Prostate gland (tissue), 2 donors: ENCODE measurements at places on chromosomes 2 and 18. TPM values are rescaled to one million over a fixed set of nuclear protein-coding genes. Genes with fewer than 3 reads are reported as not detected.
A peak's percentile ranks its signal among the peaks of the same experiment; 100 is the strongest.

The TMEM247 gene
- 2.6 TPM for total RNA-seq

The SOX11 gene
- not detected for total RNA-seq

The CDH7 gene
- total RNA-seq, result 1.0 TPM

The ABCB11 gene
- 1.2 TPM for total RNA-seq

The SLC16A14 gene
- total RNA-seq, result 3.2 TPM

The CACNB4 gene
- 40.6 TPM for total RNA-seq

DNA sequence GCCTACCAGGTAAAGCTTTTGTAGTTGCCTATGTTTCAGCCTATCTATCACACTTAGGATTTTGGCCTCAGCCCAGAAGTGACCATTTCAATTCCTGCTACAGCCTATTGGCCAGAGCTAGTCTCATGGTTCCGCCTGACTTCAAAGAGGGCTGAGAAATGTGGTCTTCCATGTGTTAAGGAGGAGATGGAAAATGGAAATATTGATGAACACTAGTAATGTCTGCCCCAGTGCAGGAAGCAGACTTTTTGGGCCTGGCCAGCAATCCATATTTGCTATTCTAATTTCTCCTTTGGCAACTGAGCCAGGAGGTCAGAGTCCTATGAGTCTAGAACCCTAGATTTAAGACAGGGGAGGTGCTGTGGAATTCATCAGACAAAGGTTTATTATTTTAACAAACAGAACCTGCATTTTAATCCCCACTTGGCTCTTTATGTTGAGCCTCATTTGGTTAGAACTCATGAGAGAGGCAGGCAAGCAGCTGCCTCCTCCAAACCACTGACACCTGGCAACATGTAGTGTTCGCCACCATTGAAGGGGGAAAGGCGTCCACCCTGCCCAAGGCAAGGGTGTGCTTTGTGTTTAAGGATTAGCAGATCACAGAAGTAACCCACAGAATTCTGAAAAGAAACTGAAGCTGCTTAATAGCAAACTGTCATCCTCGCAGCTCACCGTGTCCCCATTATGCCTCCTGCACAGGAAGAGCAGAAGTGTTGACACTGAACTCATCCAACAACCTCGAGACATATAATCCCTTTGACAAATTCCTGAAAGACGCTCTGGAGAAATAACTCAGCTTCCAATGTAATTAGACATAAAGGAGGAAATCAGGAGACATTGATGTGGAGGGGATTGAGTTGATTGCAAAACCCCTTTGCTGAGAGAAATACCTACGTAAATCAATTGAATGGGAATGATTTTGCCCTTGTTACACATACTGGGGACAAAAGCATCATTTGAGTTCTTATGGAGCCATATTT, 47.7 kb upstream of the SCG2 start:
- no peak for DNase-seq

GRCh38 chr2:124264551-124265091, 239.5 kb downstream of the CNTNAP5 start:
- no peak for DNase-seq

- no peak for DNase-seq
Measured at GRCh38 chr2:72014831-72015230, 132.8 kb downstream of the CYP26B1 start.

DNA sequence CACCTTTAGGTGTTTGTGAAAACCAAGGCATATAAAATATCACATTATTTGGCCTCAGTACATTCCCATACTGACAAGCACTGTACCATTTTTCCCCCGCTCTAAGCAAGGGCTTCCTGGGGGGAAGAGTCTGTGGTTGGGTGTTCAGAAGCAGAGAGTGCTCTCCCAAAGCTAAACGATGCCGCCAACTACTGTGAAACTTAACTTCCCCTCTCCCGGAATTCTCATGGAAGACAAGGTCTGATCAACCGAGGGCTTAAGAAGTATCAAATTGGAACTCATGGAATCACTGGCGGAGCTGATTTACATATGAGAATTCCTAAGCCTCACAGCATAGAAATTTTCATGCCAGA, 433 bp upstream of the MFF start:
- DNase-seq, result peak; percentile 7

- DNase-seq, result no peak
Measured at GRCh38 chr2:158994920-158995676, 26.7 kb downstream of the TANC1 start.

DNA sequence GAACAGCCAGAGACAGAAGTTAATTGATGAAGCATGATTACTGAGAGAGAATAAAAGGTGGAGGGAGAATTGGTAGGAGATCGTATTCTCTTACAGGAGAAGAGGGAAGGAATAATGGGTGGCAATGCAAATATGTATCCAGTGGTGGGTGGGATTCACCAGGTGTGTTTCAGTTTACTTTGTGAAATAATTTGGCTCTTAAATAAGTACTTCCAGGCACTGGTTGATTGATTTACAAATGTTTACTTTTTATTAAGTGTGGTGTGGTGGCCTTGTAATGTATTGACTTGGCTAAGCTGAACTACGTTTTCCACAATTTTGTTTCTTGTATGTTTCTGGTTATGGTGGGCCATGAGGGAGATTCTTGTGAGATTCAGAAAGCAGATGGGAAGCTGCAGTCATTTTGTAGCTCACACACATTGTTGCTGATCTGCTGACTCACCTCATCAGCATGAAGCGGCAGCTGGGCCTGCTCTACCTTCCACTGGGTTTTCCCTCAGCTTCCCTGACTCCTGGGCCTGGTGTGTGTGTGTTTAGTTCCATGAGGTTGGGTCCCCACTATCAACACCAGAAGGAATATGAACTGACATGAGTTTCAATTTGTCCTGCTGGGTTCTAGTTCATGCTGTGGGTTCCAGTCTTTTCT, 32.6 kb downstream of the MYL12B start:
- DNase-seq, result no peak

DNA sequence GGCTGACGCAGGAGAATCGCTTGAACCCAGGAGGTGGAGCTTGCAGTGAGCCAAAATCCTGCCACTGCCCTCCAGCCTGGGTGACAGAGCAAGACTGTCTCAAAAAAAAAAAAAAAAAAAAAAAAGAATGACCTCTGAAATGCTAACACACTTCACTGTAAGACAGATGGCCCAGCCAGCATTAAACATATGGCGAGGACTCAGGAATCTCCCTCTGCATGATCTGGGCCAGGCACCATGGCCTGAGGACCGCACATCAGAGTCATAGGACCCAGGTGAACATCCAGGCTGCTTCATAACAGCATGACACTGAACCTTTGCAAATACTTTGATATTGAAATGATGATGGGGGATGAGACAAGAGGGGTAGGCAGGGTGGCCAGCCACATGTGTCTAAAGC, 56.1 kb upstream of the DNMT3A start:
- no peak for DNase-seq

- DNase-seq, result no peak
Measured at GRCh38 chr2:202542142-202542541, 92.6 kb upstream of the FAM117B start.

- no peak for DNase-seq
Measured at GRCh38 chr2:108263401-108263800, 23.6 kb downstream of the SULT1C3 start.

DNA sequence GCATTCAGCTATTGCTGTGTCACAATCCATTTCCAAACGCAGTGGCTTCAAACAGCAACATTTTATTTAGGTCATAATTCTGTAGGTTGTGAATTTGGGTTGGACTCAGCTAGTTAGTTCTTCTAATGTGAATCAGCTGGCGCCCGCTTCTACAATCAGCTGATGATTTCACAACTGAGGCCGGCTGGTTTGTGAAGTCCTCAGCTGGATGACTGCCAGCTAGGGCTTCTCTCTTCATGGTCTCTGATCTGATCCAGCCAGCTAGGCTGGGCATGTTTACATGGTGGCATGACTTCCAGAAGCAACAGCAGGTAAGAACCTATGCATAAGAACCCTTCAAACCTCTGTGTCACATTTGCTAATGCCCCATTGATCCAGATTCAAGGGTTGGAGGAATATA, 172.0 kb downstream of the SLC4A10 start:
- no peak for DNase-seq
